Esophagus squamous epithelium (tissue), 5 donors: ENCODE measurements at places on chromosomes 7 and 10. TPM values are rescaled to one million over a fixed set of nuclear protein-coding genes. Genes with fewer than 3 reads are reported as not detected.

AKR1C2 gene
- 133 TPM for total RNA-seq

DNA sequence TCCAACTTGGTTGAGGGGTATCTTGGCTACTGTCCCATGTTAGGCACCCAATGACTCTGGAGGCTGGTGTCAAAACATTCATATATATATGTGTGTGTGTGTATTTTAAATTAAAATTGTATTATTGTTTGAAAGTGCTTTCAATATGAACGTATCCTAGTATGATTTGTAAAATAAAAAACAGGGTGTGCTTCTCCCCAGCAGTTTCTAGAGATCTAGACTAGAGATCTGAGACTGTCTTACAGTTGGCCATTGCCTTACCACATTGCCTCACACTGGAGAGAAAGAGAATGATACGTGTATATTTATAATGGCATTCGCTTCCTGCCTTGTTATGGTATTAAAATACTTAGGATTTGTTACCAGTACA is 1.2 kb downstream of the BAG3 start:
- DNase-seq, result no peak

DNA sequence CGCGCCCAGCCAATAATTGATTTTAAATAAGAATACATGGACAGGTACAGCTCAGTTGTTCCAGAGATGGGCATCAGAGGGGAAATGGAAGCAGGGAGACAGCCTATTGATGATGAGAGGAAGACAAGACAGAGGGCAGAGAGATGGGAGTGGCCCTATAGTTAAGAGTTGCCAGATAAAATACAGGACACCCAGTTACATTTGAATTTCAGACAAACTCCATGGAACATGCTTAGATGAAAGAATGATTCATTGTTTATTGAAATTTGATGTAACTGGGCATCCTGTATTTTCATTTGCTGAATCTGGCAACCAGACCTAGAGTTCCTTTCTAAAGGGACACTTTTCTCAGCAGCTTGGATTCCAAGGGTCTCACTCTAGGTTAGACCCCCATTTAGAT is 341.1 kb downstream of the FRMD4A start:
- no peak for DNase-seq

GRCh38 chr10:97518301-97519043 is 19.7 kb downstream of the UBTD1 start:
- no peak for DNase-seq

GCK gene
- not detected for total RNA-seq

HOXA9 gene
- total RNA-seq, result not detected

KLF6 gene
- total RNA-seq, result 91.2 TPM

HABP2 gene
- not detected for total RNA-seq

RBM20 gene
- total RNA-seq, result 2.9 TPM
